NAMALWA (cell line): ENCODE measurements at places on chromosomes 3 and 15.
A peak's percentile ranks its signal among the peaks of the same experiment; 100 is the strongest.

DNA sequence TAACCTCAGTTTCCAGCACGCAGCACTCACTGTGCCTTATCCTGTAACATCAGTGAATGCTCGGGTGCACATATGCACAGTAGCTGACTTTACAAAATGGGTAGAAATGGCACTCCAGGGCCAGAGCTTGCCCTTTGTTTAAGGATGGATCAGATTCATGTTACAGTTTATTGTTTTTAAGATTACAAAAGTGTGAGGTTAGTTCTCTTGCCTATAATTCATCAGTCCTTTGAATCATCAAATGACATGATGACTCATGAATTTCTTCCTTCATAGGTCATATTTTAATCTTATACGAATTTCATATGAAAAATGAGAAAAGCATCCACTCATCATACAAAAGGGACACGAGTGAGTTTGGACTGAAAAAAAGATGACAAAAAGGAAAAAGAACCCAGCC lies 545.3 kb downstream of the GBE1 start:
- DNase-seq: no peak

GRCh38 chr3:161333696-161334095 lies 37.6 kb downstream of the SPTSSB start:
- DNase-seq: no peak

DNA sequence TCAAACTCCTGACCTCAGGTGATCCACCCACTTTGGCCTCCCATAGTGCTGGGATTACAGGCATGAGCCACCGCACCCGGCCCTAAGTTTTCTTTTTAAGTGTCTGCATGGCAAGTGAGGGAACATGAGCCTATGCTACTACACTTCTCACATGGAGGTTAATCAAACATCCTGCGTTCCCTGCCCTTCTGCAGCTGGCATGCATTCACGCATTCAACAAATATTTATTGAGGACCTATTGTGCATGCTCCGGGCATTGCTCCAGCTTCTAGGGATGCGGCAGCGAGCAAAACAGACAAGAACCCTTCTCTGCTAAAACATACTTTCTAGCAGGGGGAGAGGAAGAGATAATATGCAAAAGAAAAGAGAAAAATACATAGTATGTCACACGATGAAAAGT lies 42.6 kb upstream of the ACKR4 start:
- no peak for DNase-seq

DNA sequence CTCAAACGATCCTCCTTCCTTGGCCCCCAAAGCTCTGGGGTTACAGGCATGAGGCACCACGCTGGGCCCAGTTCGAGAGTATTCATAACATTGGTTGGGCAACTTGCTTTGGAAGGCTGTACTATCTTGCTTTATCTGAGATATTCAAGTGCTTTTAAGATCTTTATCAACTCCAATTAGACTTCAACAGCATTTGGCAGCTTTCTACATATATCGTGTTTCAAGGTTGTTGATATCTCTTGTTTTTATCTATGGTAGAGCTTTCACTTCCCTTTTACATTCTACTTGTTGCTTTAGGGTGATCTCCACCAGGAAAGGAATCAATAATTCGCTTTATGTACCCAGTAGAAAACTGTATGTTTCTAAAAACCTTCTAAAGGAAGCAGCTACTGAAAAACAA lies 395.3 kb downstream of the IL5RA start:
- no peak for DNase-seq

DNA sequence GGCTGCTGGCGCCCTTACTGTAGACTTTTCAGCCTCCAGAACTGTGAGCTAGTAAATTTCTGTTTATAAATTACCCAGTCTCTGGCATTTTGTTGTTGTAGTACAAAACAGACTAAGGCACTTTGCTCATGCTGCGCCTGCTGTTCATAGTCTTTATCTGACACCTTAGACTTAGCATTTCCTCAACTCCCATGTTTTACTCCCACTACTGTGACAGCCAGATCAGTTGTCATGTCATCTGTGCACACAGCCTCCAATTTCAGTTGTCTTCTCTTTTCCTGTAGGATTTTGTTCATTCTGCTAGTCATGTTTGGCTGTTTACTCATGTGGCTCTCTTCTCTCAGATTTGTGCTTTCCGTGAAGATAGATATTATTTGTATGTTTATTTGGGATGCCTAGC lies 62.0 kb downstream of the TCF12 start:
- DNase-seq: no peak

GRCh38 chr3:107458871-107459270 lies 63.9 kb upstream of the BBX start:
- no peak for DNase-seq

GRCh38 chr3:52982839-52983238 lies 63.0 kb downstream of the SFMBT1 start:
- peak; percentile 3 for DNase-seq

DNA sequence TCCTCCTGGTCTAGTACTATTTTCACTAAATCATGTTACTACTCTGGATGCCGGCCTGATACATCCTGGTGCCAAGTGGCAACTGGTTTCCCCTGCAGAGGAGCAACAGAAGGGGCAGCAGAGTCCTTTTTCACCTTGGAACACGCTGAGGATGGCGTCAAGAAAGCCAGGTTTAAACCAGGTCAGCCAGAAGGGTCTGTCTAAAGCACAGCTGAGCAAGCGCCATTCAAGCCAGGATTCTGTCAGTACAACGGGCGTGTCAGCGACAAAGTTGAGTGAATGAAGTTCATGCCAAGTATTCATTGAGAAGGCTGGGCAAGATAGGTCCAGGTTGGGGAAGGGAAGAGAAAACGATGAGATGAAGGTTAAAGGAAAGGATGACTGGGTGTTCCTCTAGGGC lies 88.2 kb downstream of the FBN1 start:
- no peak for DNase-seq

GRCh38 chr3:173841334-173841733 lies 443.8 kb downstream of the NLGN1 start:
- DNase-seq: no peak

GRCh38 chr3:184485241-184485640 lies 76.3 kb upstream of the EPHB3 start:
- DNase-seq: no peak

- DNase-seq: no peak
These were observed 51.7 kb downstream of the PLS1 start for GRCh38 chr3:142647856-142648255.
